ENCODE measurements at places on chromosomes 11 and 22.

GRCh38 chr22:43988960-43989359 lies 33.7 kb downstream of the SAMM50 start:
- no peak for DNase-seq

GRCh38 chr11:84790849-84791427 lies 836.2 kb downstream of the DLG2 start:
- DNase-seq: no peak

DNA sequence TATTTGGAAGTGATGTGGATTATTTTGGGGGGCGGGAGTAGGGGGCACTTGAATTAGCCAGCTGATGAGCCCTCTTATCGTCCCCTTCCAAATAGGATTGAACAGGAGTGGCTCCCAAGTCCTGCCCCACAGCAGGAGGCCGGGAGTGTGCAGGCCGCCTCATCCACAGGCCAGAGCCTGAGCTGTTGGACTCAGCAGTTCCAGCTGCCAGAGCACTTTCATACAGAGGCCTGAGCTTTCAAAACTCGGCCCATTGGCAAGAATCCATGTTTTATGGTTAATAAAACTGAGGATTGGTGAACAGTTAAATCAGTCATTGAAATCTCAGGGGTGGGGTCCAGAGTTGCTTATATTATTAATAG lies 9.6 kb downstream of the FAM118A start:
- DNase-seq: peak; percentile 41

DNA sequence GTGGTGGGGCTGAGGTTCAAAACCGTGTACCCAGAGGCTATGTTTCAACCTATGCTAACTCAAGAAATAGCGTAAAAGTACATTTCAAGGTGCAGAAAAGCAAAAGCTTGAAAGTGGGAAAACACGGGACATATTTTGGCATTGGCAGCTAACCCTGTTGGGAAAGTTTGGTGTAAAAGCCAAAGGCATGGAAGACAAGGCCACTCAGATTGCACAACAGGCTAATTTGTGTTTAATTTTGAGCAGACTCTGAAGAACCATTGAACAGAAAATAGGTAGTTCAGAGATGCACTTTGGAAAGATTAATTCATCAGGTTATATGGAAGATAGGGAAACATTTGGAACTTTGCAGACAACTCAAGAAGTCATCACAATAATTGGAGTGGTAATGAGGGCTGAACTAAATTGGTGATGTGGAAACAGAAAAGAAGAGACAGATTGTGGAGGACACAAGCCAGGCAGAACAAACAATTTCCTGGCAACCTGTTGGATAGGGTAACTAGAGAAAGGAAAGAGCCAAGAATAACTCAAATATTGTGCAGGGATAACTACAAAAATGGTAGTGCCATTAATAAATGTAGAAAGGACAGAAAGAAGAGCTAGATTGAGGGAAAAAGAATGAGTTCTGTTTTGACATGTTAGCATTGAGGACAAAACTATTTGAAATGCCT lies 140.5 kb upstream of the PGR start:
- no peak for DNase-seq

DNA sequence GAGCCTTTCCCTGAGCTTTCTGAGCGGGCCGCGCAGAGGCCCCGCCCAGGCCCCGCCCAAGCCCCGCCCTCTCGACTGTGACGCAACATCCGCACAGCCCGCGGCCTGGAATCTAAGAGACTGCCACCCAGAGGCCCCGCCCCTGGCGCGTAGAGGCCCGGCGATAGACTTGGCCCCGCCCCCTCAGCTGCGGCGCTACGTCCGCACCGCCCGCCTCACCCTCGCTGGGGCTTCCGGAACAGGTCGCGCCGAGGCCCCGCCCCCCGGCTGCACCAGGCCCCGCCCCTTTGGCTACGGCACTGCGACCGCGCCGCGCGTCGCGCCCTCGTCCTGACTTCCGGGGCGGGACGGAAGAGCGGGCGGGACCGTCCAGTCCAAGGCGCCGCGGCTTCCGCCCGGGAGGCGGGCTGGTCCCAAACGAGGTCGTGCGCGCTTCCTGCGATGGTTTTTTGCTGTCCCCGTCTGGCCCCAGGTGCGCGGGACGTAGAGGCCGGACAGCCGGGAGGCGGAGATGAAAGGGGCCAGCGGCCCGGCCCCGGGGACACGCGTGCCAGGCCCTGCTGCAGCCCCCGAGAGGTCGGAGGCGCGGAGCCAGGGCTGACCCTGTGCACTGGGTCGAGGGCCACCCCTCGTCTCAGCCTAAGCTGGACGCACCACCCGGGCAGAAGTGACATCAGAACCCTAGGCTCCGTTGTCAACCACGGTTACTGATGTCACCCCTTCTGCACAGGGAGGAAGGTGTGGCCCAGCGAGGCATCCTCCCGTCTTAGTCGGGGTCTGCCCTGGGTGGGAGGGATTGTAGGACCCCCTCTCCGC lies 59.0 kb upstream of the WNT7B start:
- DNase-seq: peak; percentile 98

GRCh38 chr11:369336-370018 lies at the start of gene B4GALNT4:
Gene B4GALNT4, plus strand, starts transcription at chr11:369499. Its CDS starts 305 bp downstream, at chr11:369804.
- no peak for DNase-seq

GRCh38 chr11:65355776-65356393 lies 1.3 kb downstream of the TIGD3 start:
- peak; percentile 38 for DNase-seq

GRCh38 chr11:1335811-1336761 lies 26.7 kb upstream of the TOLLIP start:
- DNase-seq: peak; percentile 33

DNA sequence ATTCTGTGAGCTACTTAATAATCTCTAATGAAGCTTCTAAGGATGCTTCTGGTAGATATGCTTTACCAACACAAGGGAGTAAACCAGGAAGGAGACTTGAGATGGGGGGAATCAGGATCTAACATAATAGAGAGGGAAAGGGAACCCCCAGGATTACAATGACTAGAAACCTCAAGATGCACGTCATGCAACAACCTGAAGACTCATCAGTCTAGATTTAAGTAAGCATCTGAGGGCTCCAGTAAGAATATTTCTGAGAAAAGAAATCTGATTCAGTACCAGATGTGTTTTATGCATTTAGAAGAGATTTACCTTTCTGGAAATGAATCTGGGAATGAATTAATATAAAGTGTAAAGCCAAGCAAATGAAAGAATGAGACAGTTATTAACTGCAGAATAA lies 15.2 kb downstream of the KDM4D start:
- no peak for DNase-seq

GRCh38 chr11:119974467-119974866 lies 163.4 kb downstream of the TRIM29 start:
- no peak for DNase-seq

- peak; percentile 34 for DNase-seq
Observed at GRCh38 chr11:65439331-65440181, 17.0 kb downstream of the NEAT1 start.

DNA sequence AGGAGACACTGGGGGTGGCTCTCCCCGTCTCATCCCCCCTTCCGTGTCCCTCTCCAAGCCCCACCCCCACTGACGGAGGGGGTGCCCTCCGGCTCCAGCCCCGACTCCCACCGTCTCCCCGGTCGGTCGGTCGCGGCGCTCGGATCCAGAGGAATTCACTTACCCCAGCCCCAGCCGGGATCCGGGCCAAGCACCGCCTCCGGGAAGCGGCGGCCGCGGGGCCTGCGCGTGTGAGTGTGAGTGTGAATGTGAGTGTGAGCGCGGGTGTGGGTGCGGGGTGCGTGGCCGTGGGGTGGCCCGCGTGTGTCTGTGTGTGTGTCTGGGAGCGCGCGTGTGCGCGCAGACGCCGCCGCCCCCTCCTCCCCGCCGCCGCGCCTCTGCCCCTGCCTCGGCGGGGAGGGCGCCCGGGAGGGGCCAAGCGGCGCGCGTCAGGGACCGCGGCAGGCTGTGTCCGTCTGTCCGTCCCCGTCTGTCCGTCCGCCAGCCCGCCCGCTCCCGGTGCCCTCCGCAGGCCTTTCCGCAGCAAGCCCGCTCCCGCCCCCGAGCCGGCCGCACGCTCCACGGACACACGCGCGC lies at the start of gene ELFN2:
Gene ELFN2, minus strand, starts transcription at position 345 of the 576 bp plus-strand sequence. CDS start 51,945 bp downstream, outside the sequence.
- no peak for DNase-seq

- no peak for DNase-seq
Observed at GRCh38 chr22:38427940-38428339, 27.1 kb downstream of the KCNJ4 start.

GRCh38 chr11:27882066-27882697 lies 181.9 kb upstream of the BDNF start:
- DNase-seq: no peak

GRCh38 chr11:32068134-32068870 lies 22.6 kb upstream of the RCN1 start:
- DNase-seq: peak; percentile 24

DNA sequence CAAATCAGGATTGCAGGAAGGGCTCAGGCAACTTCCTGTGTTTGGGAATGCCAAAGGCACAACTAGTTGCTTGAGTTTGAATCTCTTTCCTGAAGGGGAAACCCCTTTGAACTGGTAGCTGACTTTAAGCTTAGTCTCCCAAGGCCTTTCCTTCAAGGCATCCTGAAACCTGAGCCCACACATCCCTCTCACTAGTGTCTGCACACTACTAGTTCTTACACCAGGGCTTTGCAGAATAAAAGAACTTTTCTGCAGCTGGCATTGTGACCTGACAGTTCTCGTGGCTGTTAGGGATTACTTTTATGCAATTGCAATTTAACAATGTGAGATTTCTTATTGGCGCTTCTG lies 95.4 kb downstream of the EXT2 start:
- DNase-seq: no peak

DNA sequence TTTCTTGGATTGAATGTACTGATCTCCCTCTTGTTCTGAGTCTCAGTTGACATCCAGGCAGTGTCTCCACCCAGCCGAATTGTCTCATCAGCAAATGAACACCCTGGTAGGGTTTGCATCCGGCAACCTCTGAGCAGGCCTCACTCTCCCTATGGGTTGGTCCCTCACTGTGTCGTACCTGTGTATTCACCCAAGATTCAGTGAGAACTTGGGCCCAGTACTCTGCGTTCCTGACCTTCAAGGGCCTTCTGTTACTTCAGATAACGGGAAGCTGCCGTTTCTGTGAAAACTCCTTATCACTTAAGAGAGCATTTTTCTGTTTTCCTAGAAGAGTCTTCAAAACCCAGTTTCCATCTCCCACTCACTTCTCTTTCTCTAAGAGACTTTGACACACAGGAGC lies 915.6 kb downstream of the TBC1D22A start:
- no peak for DNase-seq

Data from brain microvascular endothelial cell (primary cell).